ENCODE measurements at places on chromosomes 5 and 9.

GRCh38 chr9:130453487-130453886 is 8.7 kb downstream of the ASS1 start:
- DNase-seq, result peak; percentile 29

- DNase-seq, result no peak
These were observed 8.7 kb upstream of the SLC2A8 start for GRCh38 chr9:127388037-127388855.

DNA sequence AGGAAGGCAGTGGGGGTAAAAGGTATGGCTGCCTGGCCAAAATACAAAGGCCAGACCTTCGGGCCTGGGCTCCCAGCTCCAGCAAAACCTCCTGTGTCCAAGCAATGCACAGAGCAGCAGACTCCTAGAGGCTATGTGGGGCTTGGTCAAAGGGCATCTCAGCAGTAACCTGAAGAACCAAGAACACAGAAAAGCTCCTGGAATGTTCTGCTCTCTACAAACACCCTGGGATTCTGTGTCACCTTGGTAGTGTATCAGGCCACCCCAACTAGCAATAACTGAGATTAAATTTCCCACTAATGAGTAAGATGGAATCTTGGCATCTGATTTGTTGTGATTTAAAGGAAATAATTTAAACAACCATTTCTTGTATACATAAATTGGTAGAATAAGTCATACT is 158.6 kb downstream of the GLIS3 start:
- no peak for DNase-seq

- DNase-seq, result no peak
These were observed 136.3 kb upstream of the BASP1 start for GRCh38 chr5:17081142-17081541.

DNA sequence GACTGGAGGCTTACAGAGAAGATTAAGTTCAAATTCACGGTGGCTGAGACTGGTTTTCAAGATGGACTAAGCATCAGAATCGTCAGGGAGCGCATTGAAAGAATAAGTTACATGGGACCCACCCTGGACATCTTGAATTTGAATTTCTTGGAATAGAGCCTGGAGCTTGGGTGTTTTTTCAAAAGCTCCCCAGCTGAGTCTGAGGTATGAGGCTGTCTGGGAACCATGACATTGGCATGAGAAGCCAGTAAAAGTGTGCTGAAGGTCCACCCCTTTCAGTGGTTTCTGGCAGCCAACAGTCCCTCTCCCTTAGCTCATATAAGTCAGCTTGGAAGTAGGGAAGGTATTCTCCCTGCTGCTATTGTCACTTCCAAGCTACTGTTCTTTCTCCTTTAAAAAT is 97.8 kb downstream of the MAST4 start:
- no peak for DNase-seq

DNA sequence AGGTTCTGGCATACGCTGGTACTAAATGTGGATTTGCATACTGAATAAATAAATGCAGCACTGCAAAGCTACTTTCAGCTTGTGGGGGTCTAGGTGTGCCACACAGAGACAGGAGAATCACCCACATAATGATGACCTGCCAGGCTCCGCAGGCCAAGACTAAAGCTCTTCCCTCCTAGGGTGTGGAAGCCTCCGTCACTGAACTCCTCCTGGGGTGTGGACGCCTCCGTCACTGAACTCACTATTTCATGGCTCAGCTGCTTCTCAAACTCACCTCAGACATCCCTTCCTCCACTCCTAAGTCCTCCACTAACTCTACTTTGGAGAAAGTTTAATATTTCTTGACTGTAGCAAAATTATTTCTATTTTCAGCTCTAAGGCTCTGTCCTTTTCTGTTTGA is 65.3 kb upstream of the GOLPH3 start:
- no peak for DNase-seq

- DNase-seq, result no peak
These were observed 731.8 kb upstream of the RGMB start for GRCh38 chr5:98041661-98042060.

GRCh38 chr5:152900332-152900731 is 495.3 kb upstream of the NMUR2 start:
- no peak for DNase-seq

Data from G401 (cell line).